ENCODE measurements at places on chromosomes 12 and 14. TPM values are rescaled to one million over a fixed set of nuclear protein-coding genes. Genes with fewer than 3 reads are reported as not detected.

- no peaks in the 10 kb centered on the region for H3K4me1 ChIP-seq
- no peak for DNase-seq
- no peak overlapping the region for H3K4me3 ChIP-seq
- H3K36me3 ChIP-seq: no peaks in the 10 kb centered on the region
- no peaks in the 10 kb centered on the region for H3K27me3 ChIP-seq
Observed at GRCh38 chr14:58082011-58082410, 70.0 kb downstream of the ARMH4 start.

RNASE3 gene
- 0.50 TPM for total RNA-seq

ST8SIA1 gene
- total RNA-seq: 12.0 TPM

DDHD1 gene
- 76.2 TPM for total RNA-seq

GRCh38 chr14:36452860-36453259 lies 67.2 kb downstream of the NKX2-1 start:
- no peak overlapping the region for H3K4me3 ChIP-seq
- no peak overlapping the region for H3K27ac ChIP-seq
- no peaks in the 10 kb centered on the region for H3K36me3 ChIP-seq
- no peak for DNase-seq
- H3K4me1 ChIP-seq: no peaks in the 10 kb centered on the region
- H3K27me3 ChIP-seq: no peaks in the 10 kb centered on the region

DNA sequence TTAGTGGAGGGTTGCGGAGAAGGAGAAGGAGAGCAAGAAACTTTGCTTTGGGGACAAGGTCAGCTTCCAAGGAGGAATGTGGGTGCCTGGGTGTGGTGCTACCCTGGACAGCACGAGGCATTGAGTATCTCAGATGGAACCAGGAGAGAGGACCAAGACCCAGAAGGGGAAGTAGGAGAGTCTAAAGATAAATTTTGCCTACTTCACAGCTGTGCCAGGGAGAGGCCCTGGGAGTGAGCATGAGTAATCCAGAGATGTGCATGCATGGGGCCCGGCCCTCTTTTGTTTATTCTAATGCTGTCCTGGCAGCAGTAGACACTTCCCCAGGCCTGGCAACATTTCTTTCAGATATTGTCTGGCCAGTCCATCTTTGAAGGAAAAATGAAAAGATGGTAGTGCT lies 49.5 kb upstream of the GNPNAT1 start:
- peaks cover 4% of the 10 kb centered on the region for H3K4me1 ChIP-seq
- H3K27me3 ChIP-seq: no peaks in the 10 kb centered on the region
- H3K27ac ChIP-seq: no peak overlapping the region
- no peak overlapping the region for H3K4me3 ChIP-seq
- DNase-seq: peak; percentile 18

CACNA2D4 gene
- total RNA-seq: 15.8 TPM

DNA sequence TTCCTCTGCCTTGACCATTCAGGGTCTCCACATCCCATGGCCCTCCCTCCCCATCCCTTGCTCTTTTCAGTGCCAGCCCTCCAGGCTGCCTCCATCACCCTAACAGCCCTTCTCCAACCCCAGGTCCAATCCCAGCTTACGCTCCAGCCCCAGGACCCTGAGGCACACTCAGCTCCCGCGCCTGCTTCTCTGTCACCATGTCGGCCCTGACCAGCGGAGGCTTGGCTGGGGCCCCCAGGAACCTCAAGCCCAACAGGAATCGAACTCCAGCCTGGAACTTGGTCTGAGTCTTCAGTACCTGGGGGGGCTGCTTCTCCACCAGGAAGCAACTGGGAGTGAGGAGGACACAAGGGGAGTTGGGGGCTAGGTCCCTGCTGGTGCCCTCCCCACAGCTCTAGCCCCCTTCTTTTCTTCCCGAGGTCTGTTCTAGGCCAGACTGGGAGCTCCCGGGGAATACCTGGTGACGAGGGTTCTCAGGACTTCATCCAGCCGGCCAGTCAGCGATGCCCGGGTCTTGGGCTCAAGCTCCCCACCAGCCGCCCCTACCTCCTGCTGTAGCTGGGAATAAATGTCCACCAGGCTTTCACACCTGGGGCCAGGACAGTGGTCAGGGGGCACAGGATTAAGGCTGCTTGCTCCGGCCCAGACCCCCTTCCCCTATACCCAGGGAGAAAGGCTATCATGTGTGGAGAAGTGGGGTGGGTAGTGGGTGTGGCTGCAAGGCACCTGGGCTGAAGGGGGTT lies 6.0 kb downstream of the STAT6 start:
- no peak for DNase-seq
- H3K27ac ChIP-seq: no peak overlapping the region
- peaks cover 12% of the 10 kb centered on the region for H3K4me1 ChIP-seq
- H3K36me3 ChIP-seq: no peaks in the 10 kb centered on the region
- no peaks in the 10 kb centered on the region for H3K27me3 ChIP-seq

IL26 gene
- not detected for total RNA-seq

DNA sequence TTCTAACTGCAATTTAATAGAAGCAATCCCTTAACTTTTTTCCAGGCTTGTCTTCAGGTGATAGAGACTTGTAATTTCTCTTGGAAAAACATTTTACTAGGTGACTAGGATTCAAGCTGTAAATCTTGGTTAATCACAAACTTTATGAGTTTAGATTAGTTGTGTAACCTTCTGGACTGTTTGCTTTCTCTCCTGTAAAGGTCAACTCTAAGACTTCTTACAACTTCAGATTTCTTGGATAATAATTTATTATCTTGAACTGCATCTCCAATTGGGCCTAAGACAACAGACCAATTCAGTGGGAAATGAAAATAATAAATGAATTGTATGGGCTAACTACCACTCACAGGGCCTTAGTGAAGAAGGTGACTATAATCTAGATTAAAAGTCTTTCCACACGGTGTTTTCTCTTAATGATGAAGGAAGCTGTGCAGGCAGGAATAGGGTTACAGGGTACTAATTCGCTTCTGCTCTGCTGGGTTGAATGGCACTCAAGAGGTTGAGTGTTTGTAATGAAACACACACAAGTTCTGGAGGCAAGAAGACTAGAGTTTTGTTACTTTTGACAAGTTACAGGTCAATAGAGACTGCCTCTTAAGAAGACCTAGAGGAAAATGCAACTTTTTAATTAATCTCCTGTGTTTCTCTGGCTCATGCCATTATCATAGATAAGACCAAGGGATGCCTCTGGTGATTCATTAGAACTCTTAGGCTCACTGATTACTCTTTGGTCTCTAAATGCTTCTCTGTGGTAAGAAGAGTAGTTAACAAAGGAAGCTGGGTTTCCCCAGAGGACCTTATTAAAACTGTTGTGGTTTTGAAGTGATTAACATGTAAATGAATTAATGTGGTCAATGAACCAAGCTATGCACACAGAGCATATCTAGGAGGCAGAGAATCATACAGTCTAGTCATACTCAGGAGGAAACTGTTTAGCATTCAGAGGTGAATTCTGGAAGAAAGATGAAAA lies 30.0 kb upstream of the OR4E1 start:
- H3K36me3 ChIP-seq: no peaks in the 10 kb centered on the region
- no peaks in the 10 kb centered on the region for H3K4me1 ChIP-seq
- H3K4me3 ChIP-seq: no peak overlapping the region
- no peaks in the 10 kb centered on the region for H3K27me3 ChIP-seq
- DNase-seq: no peak
